ENCODE measurements at places on chromosomes 12 and 14.

- DNase-seq = no peak
These were observed 72.4 kb downstream of the RNF34 start for GRCh38 chr12:121472150-121472905.

DNA sequence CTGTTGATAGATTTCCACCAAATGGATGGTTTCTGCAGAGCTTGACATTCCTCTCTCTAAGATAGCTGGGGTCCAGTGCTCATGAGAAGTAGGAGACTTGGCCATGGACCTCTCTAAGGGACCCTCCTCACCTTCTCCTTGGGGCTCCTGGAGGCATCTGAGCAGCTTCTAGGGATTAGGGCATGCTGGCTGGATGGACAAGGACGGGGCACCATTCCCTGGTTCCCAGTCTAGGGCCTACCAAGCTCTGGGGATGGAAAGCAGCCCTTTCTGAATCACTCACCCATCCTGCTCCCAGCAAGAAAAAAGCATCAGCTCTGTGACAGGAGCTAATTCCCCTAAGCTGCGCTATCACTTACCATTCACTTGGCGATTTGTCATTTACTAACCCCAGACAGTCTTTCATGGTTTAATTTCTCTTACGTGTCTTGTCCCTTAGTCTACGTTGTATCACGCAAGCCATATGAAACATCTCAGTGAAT is 39.5 kb downstream of the VWF start:
- no peak for DNase-seq

- no peak for DNase-seq
These were observed 118.0 kb downstream of the KICS2 start for GRCh38 chr12:64103825-64104740.

DNA sequence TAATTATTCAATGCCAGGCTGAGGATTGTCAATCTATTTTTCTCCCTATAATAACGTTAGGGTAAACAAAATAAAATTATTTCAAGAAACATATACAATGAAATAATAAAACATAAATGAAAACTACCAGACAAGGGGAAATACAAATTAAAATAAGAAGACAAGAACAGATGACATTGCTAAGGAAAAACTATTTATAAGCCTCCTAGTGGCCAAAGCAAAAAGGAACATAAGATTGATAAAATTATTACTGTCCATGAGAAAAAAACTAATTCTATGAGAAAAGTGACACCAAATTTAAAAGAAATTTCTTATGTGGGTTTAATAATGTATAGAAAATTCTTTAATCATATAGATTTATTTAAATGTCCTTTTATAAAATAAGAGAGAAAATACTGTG is 294.7 kb downstream of the TTC6 start:
- DNase-seq = no peak

GRCh38 chr12:24772813-24773212 is 176.1 kb downstream of the BCAT1 start:
- DNase-seq = no peak

GRCh38 chr12:122368361-122369073 is 54.0 kb downstream of the CLIP1 start:
- DNase-seq = no peak

DNA sequence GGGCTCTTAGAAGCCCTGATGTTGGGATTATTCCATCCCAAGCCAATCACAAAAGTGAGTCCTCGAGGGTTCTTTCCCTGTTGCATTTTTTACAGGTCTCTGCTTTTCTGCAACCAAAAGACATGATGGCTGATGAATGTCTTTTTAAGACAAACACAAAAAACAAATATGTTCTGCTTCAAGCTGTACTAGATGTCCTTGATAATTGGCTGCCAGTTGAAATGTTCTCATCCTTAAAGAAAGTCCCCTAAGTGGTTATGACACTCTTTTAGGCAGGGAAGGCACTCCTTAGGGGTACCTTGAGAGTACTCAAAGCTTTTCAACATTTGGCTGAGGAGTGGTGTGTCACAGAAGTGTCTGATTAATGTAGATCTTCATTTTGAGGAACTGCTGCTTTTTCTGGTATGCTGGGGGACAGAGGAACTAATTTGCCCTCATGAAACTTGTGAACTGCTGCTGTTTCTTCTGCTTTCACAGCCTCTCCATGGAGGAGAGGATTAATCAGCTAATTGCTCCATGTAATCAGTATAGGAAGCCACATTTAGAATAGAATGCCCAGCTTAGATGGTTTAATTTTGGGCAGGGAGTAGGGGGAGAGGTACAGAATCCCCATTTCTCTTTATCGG is 22.8 kb upstream of the IGF1 start:
- no peak for DNase-seq

GRCh38 chr12:56600753-56601152 is 29.4 kb downstream of the BAZ2A start:
- no peak for DNase-seq

GRCh38 chr14:30803185-30803584 is 71.2 kb upstream of the COCH start:
- no peak for DNase-seq

DNA sequence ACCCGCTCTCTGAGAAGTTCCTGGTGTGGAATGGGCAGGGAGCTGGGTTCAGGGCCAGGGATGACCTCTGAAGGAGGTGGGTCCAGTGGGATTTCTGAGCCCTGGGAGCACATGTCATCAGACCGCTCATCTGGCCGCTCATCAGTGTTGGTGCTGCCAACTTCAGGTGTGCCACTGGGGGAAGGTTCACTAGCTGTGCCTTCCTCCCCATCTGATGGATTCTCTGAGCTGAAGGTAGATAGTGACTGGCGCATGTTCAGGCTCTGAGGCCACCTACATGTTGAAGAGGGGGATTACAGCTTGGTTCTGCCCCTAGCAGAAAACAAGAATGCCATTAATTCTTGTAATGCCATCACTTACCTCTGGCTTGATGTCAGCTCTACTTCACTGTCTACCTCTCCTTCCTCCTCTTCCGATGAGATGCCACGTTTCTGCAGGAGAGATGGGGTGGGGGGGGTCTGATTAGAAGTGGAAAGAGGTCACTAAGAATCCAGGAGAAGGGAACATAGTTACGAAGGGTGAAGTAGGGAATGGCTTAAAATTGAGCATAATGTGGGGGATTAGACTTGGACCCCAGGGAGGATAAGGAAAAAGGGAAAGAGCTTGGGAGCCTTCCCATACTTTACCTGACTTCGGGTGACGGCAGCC is 17.2 kb downstream of the MAP3K12 start:
- no peak for DNase-seq

GRCh38 chr12:81450920-81451739 is 308.0 kb downstream of the PPFIA2 start:
- DNase-seq = peak; percentile 14

- DNase-seq = no peak
These were observed 4.4 kb upstream of the TNFAIP2 start for GRCh38 chr14:103118663-103119404.

- no peak for DNase-seq
These were observed 15.0 kb upstream of the MDM2 start for GRCh38 chr12:68792952-68793351.

- no peak for DNase-seq
These were observed 111.3 kb downstream of the RMST start for GRCh38 chr12:97573901-97574300.
